ENCODE measurements at places on chromosomes 13 and 19.

GRCh38 chr19:30955112-30956104 is 393.8 kb downstream of the TSHZ3 start:
- DNase-seq = no peak

GRCh38 chr13:76622315-76623040 is 263.7 kb downstream of the KCTD12 start:
- DNase-seq = no peak

DNA sequence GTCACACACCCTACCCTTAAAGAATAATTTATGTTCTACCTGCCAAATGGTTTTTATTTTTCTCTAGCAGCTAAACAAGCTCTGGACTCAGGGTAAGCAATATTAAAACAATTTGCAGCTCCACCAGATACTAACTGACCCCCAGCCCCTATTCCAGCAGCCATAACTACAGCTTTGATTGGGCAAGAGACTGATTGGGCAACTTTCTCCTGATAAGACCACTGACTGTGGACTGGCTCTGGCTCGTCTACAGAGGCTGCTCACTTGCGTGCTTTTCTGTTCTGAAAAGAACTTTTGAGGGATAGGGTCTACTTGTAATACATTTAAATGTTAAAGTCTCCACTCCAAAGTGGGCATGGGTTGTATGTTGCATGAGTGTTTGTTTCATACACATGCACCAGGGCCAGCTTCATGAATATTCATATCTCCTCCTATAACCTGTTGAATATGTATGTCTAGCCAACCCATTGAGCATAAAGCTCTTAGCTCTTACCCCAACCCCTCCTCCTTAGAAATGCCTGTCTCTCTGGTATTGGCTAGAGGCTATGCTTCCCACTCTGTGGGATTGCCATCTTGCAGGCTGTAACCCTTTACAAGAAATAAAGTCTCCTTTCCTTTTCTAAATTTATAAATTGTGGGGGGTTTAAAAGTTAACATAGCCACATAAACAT is 19.9 kb downstream of the OR7A5 start:
- no peak for DNase-seq

DNA sequence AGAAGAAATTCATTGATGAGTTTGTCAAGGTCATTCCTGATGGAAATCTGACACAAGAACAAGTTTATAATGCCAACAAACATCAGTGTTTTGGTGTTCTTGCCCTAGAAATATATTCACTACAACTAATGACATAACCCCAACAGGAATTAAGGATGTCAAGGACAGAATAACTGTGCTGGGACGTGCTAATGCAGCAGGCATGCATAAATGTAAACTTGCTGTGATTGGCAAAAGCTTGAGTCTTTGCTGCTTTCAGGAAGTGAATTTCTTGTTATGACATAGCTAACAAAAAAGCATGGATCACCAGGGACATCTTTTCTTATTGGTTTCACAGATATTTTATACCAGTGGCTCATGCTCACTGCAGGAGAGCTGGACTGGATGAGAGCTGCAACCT is 144.6 kb downstream of the KCTD12 start:
- no peak for DNase-seq

DNA sequence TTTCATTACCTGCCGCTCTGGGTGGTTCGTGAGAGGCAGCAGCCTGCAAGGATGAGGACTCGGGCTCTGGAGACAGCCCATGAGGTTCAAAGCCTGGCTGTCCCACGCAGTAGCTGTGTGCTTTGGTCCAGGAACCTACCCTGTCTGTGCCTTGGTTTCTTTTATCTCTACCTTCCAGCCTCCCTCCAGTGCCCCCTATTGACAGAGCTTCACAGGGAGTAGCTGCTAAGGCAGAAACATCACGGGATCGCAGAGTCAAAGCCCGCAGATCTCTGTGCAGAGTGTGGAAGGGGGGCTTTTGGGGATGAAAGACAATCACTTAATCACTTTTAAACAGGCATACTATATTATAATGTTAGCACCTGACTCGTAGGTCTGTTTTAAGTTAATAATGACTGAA is 16.2 kb downstream of the ZNF71 start:
- DNase-seq = no peak

- no peak for DNase-seq
Observed at GRCh38 chr13:112931028-112931934, 37.7 kb upstream of the MCF2L start.

- no peak for DNase-seq
Observed at GRCh38 chr13:20713751-20714150, 10.3 kb downstream of the IL17D start.

Data from GM19239 (cell line).